Kidney (tissue), 22 donors: ENCODE measurements at places on chromosomes 1 and 21. TPM values are rescaled to one million over a fixed set of nuclear protein-coding genes. Genes with fewer than 3 reads are reported as not detected.
A peak's percentile ranks its signal among the peaks of the same experiment; 100 is the strongest.

Gene FCGR3B
- polyA plus RNA-seq = not detected

Gene SLAMF1
- polyA plus RNA-seq = 0.13 TPM

Gene WNT9A
- polyA plus RNA-seq = 0.58 TPM

GRCh38 chr1:27298632-27299384, 23.2 kb upstream of the TMEM222 start:
- no peak for DNase-seq

DNA sequence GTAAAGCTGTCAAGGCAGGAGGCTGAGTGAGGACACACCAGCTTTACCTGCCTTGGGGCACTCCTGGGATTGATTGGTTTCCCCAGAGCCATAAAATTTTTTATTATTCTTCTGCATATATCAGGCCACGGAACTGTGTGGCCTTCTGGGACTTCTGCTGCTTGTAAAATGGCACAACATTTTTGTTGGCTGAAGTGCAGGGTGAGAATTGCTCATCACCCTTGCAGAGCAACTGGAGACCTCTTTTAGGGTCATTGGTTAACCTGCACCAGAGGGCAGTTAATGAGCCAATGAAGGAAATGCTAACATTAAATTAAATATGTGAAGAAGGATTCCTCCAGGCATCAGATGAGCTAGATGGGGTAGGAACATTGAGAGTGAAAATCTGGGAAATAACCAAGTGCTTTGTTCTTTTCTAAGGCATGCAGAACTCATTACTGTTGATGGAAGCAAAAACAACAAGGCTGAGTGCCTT, 87.7 kb downstream of the LTN1 start:
- DNase-seq = peak; percentile 21

DNA sequence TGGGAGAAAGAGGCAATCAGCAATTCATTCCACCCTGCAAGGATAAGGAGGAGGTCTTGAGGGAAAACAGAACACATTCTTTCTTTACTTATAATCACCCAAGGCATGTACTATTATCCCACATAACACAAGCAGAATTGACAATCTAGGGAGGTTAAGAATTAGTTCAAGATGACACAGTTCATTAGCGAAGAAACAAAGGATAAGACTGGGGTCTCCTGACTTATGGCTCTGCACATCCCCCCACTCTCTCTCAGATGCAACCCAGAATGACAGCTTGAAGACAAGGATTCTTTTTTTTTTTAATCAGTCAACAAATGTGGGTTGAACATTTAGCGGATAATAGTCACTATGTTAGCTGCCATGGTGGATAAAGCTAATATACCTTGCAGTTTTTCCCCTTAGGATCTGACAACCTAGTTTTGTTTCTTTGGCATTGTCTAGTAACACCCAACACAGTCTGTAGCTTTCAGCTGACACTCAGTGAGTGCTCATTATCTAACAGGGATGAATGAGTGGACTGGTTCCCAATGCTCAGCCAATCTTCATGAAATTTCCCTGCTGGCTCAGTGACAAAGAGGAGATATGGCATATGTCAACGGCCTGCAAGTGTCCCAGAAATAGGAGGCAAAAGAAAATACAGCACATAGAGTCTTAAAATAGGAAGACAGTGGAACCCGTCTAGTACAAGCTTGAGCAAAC, 35.1 kb downstream of the RXRG start:
- no peak for DNase-seq
